CD4-positive, alpha-beta T cell treated with Interleukin-6 at 100 ng/mL for 8 hours (primary cell): ENCODE measurements at places on chromosomes 5 and 9.

DNA sequence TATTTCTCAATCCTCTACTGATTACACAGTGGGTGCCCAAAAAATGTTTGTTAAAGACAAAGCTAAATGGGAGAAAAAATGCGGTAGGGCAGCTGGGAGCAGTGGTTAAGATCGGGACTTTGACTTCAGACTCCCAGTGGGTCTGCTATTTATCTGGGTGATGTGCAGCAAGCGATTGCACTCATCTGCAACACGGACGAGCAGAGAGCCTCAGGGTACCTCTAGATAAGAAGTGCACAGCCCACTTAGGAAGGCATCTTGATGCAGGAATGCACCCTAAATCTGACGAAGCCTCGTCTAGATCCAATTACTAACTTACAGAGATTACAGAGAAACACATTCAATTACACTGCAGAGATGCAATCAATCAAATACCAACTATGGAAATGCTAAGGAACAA lies 4.0 kb downstream of the MAPK9 start:
- DNase-seq = no peak

DNA sequence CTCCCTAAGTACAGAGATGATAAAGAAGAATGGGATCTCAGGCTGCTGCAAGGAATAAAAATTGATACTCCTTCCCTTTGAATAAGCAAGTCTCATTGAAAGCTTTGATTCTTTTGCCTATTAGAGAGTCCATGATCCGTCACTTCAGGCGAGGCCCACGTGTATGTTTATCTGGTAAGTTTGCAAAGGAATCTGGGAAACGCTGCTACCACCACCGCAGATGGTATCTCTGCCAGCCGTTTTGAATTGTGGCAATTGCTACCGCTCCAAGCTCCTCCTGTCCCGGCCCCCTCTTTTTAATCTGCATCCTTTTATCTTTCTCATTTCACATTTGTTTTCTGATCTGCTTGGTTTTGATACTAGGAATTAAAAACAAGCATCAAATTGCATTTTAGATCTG lies 42.9 kb upstream of the GRIA1 start:
- DNase-seq = no peak

DNA sequence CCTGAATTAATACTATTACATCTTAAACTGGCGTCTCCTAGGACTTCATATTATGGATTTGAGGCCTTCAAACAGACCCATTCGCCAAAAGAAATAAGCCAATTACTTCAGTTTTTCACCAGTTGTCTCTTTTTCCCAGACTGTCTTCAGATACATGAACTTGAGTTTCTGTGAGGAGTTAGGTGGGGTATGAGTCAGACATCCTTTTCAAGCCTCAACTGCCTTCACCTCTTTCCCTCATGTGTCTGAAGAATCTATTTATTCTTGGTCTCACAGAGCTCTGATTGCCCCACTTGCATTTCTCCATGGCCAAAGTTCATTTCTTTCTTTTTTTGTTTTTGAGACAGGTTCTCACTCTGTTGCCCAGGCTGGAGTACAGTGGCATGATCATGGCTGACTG lies 12.5 kb downstream of the WNT8A start:
- no peak for DNase-seq

DNA sequence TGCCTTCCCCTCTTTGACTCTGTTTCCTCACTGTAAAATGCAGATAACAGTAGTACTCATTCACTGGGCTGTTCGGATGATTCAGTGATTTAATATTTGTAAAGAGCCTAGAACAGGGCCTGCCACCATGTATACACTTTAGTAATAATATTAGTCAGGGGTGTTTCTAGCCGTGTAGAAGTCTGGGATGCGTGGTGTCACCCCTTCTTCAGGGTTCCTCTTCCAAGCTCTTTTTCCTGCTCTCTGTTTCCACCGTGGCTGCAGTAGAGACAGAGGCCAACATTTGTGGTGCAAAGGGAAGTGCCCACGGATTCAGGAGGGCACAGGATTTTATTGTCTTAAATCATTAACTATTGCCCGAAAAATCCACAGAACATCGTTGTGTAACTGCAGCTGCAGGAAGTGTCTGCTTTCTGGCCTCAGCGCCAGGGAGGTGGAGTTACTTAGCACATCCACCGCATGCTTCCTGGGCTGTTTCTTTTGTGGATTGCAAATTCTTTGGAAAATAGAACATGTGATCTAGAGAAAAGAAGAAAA lies 61.7 kb downstream of the TRIO start:
- DNase-seq = no peak

GRCh38 chr5:68047035-68047434 lies 168.5 kb upstream of the PIK3R1 start:
- no peak for DNase-seq

GRCh38 chr5:137113939-137114338 lies 385.2 kb downstream of the SPOCK1 start:
- DNase-seq = no peak
